ENCODE measurements at places on chromosomes 13 and 19. TPM values are rescaled to one million over a fixed set of nuclear protein-coding genes. Genes with fewer than 3 reads are reported as not detected.

KCNN1 gene
- total RNA-seq: 5.5 TPM

RGL3 gene
- 4.7 TPM for total RNA-seq

SHANK1 gene
- 1.4 TPM for total RNA-seq

SLC7A10 gene
- 0.79 TPM for total RNA-seq

HIF3A gene
- 18.0 TPM for total RNA-seq

TMEM59L gene
- 1.4 TPM for total RNA-seq

SERTM1 gene
- not detected for total RNA-seq

CAB39L gene
- 15.1 TPM for total RNA-seq

DNA sequence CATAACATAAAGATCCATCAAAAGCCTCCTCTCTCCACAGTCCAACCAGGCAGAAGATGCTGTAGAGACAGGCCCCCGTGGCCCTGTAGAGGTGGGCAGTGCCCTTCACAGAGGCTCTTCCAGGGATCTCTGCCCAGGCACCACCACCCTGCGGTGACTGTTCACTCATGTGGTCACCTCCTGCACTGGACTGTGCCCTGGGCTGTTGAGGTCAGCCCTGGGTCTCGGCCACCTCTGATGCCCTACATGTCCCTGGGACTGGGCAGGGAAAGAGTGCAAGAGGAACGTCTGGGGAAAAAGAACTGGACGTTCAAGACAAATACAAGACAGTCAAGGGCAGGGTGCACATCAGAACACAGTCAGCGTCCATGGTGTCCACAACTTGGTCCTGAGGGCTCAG is 22.3 kb downstream of the PEPD start:
- H3K27ac ChIP-seq: no peak overlapping the region
- no peaks in the 10 kb centered on the region for H3K36me3 ChIP-seq
- H3K27me3 ChIP-seq: no peaks in the 10 kb centered on the region
- no peak for DNase-seq
- no peaks in the 10 kb centered on the region for H3K4me1 ChIP-seq

DNA sequence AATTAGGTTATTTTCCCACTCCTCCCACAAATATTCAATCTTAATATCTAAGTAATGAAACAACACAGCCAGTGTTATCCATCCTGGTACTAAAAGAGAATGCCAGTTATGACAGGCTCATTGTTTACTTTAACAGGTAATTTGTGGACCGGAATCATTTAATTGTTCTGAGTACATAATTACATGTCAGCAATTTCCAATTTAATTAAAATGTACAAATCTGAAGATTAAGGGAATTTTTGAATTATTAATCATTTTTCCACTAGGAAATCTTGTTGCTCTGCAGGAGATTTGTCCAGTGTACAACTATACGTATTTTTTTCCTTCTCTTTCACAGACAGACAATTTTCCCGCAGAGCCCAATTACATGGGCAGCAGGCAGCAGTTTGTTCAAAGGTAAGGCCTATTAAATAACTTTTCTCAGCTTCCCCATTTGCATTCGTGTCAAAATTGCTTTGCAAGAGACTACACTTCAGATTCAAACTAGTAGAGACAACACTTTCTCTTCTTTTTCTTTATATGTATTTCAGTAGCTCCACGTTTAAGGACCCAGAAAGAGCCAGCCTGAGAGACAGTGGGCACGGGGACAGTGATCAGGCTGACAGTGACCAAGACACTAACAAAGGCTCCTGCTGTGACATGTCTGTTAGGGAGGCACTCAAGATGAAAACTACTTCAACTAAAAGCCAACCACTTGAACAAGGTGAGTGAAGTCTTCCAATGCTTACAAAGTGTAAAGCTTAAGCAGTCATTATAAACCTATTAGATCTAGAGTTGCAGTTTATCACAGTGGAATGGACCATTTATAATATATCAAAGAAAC is 34.8 kb downstream of the PCDH17 start:
- no peaks in the 10 kb centered on the region for H3K27me3 ChIP-seq
- no peaks in the 10 kb centered on the region for H3K36me3 ChIP-seq
- H3K4me3 ChIP-seq: no peak overlapping the region
- no peaks in the 10 kb centered on the region for H3K4me1 ChIP-seq
- no peak overlapping the region for H3K27ac ChIP-seq
- peak; percentile 12 for DNase-seq

DNA sequence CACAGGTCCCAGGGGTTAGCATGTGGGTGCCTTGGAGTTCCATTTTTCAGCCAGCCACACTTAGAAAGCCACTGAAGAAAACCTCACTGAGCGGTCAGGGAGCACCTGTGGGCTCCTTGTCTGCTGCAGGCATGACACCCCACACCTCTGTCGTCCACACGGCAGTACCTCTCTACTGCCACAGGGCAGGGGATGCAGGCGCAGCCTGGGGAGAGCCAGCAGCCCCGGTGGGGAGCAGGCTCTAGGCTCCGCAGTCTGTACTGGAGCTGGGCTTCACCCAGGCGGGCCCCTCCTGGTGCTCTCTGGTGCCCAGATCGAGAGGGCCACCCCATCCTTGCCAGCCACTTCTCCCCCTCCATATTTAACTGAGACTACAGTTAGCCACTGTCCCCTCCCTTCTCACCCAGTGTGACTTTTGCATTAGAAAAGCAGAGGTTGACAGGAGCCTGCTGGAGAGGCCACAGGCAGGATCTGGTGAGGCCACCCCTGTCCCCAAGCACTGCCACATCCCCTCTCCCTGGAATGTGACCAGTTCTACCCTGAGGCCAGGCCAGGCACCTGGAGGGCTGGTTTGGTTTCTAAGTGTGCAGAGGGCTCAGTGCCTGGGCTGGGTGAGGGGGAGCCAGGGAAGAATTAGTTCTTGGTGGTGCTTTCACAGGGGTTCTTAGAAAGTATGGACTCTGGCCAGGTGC is 104.4 kb downstream of the KDM4B start:
- no peaks in the 10 kb centered on the region for H3K27me3 ChIP-seq
- H3K27ac ChIP-seq: no peak overlapping the region
- H3K36me3 ChIP-seq: no peaks in the 10 kb centered on the region
- H3K4me1 ChIP-seq: no peaks in the 10 kb centered on the region
- DNase-seq: no peak
- no peak overlapping the region for H3K4me3 ChIP-seq

DNA sequence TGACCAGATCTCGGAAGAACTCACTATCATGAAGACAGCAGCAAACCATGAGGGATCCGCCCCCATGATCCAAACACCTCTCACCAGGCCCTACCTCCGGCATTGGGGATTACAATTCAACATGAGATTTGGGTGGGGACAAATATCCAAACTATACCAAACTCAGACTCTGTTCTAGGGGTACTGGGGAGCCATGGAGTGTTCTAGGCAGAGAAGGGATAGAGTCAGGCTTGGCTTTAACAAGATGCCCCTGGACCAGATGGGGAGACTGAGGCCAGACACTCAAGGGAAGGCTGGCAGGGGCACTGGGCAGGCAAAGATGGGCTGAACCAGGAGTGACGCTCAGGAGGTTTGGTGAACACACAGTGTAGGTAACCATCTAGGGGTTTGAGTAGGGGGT is 11.9 kb upstream of the SCN1B start:
- H3K4me1 ChIP-seq: no peaks in the 10 kb centered on the region
- no peaks in the 10 kb centered on the region for H3K36me3 ChIP-seq
- H3K27me3 ChIP-seq: no peaks in the 10 kb centered on the region
- DNase-seq: no peak
- H3K27ac ChIP-seq: no peak overlapping the region

- no peaks in the 10 kb centered on the region for H3K27me3 ChIP-seq
- peaks cover 3% of the 10 kb centered on the region for H3K4me1 ChIP-seq
These were observed 9.7 kb upstream of the USE1 start for GRCh38 chr19:17205237-17206140.

GRCh38 chr13:113937073-113937472 is 36.8 kb downstream of the C13orf46 start:
- no peak overlapping the region for H3K4me3 ChIP-seq
- H3K27ac ChIP-seq: no peak overlapping the region
- no peak for DNase-seq

- no peak for DNase-seq
- no peaks in the 10 kb centered on the region for H3K27me3 ChIP-seq
- no peak overlapping the region for H3K4me3 ChIP-seq
- no peak overlapping the region for H3K27ac ChIP-seq
These were observed 28.9 kb upstream of the POSTN start for GRCh38 chr13:37627428-37627827.

GRCh38 chr13:75411924-75412537 is 69.9 kb downstream of the TBC1D4 start:
- DNase-seq: no peak
- no peak overlapping the region for H3K27ac ChIP-seq
- no peaks in the 10 kb centered on the region for H3K4me1 ChIP-seq

DNA sequence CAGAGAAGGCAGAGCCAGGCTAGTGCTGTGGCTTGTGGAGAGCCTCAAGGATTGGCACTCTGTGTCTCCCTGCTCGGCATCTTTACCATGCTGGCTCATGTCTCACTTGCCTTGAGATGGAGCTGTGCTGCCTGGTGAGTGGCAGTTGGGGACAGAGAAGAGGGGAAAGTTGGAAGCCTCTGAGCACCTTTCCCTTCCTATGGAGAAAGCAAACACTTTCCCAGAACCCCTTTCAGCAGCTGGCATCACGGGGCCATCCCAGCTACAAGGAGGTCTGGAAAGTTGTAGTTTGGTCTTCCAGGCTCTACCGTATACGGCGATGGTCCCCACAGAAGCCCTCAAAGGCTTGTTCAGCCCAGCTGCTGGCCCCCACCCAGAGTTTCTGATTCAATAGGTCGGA is 58.7 kb downstream of the DPF1 start:
- H3K36me3 ChIP-seq: no peaks in the 10 kb centered on the region
- no peak overlapping the region for H3K4me3 ChIP-seq
- H3K4me1 ChIP-seq: no peaks in the 10 kb centered on the region
- DNase-seq: no peak
- H3K27ac ChIP-seq: no peak overlapping the region
- H3K27me3 ChIP-seq: no peaks in the 10 kb centered on the region

DNA sequence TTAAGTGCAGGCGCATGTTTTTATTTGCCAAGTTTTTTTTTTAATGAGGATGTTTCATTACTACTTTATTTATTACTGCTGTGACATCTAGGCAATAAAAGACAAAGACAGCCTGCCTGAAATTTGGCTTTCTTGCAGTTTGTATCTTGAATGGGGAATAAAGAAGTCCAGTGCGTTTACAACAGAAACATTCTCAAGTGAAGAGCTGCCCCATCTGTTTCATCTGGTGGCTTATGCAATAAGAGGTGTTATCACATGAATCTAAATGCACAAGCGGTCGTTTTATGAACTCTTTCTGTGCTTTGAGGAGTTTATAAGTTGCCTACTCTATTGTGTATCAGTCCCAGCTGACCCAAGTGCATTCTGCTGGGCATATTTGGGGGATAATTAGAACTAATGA is 12.6 kb upstream of the MAB21L1 start:
- H3K4me3 ChIP-seq: no peak overlapping the region
- no peak overlapping the region for H3K27ac ChIP-seq
- H3K36me3 ChIP-seq: no peaks in the 10 kb centered on the region
- DNase-seq: no peak
- H3K4me1 ChIP-seq: no peaks in the 10 kb centered on the region
- H3K27me3 ChIP-seq: no peaks in the 10 kb centered on the region
